ENCODE measurements at places on chromosomes 13 and 19.

DNA sequence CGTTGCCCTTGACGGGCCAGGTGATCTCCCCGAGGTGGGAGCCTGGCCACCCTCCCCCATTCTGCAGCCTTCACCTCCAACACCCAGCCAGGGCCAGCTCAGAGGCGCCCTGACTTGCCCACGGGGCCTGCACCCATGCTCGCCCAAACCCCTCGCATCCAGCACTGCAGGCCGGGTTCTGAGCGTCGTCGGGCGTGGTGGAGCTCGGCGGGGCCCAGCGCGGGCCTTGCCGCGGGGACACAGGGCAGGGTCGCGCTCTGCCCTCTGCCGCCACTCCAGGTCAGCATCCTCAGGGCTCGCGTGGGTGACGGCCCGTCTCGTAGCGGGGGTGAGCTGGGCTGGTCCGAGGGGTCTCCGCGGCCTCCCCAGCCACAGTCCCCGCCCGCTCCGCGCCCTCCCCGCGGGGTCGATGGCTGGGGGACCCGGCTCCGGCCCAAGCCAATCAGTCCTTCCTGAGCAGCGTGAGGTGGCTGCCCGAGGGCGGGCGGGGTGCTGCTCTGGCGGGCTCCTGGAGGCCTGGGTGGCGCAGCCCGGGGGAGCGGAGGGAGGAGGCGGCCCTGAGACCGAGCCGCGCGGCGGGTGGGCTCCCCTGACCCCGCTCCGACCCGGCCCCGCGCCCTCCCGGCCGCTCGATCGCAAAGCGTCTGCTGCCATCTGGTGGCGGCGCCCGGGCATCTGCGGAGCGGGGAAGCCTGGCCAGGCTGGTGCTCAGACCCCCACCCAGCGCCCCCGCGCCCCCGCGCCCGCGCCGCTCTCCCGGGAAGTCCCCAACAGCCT lies 61.4 kb downstream of the CCNE1 start:
- DNase-seq: peak; percentile 27

- DNase-seq: no peak
These were observed 77.0 kb downstream of the RUBCNL start for GRCh38 chr13:46310066-46310465.

GRCh38 chr13:49329831-49330545 lies 82.3 kb downstream of the CDADC1 start:
- no peak for DNase-seq

- DNase-seq: no peak
These were observed 883 bp downstream of the NPHS1 start for GRCh38 chr19:35851213-35852028.

DNA sequence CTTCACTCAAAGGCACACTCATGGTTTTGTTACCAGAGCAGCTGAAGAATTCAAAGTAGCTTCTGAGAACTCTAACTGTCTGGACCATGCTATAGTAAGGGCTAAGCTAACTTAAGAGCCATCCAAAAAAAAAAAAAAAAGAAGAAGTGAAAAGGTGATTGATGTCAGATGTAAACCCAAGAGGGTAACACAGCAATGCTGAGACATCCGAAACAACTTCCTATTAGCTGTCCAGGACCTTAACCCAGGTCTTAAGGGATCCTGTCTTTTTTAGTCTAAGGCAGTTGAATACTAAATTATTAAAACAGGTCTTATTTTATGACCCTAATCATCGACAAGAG lies 11.2 kb upstream of the RAB20 start:
- no peak for DNase-seq

- DNase-seq: peak; percentile 45
These were observed 283.1 kb downstream of the COG6 start for GRCh38 chr13:39938596-39938995.

GRCh38 chr13:92984151-92984550 lies 242.5 kb upstream of the GPC6 start:
- DNase-seq: peak; percentile 21

- DNase-seq: no peak
These were observed 357 bp upstream of the COG6 start for GRCh38 chr13:39655041-39655568.

- no peak for DNase-seq
These were observed 1317.9 kb upstream of the SPRY2 start for GRCh38 chr13:81658598-81659370.

DNA sequence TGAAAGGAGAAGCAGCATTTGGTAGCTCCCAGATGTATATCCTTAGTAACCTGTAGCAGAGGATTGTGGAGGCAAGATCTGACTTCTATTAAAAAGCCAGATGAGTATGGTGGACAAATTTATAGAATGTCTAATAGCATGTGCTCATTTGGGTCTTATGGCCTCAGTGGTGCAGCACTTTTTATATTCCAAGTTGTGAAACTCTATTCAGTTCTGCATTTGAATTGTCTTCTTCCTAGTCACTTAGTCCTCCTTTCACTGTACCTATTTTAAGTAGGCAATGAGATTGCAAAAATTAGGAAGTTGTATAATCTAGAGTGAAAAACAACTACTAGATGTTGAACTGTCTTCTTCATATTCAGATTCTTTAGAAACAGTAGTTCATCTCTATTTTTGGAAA lies 412.5 kb upstream of the PCDH9 start:
- DNase-seq: no peak

- DNase-seq: no peak
These were observed 140.4 kb downstream of the COL4A1 start for GRCh38 chr13:110166598-110166997.

GRCh38 chr19:30332445-30333234 lies 39.5 kb upstream of the ZNF536 start:
- DNase-seq: no peak

DNA sequence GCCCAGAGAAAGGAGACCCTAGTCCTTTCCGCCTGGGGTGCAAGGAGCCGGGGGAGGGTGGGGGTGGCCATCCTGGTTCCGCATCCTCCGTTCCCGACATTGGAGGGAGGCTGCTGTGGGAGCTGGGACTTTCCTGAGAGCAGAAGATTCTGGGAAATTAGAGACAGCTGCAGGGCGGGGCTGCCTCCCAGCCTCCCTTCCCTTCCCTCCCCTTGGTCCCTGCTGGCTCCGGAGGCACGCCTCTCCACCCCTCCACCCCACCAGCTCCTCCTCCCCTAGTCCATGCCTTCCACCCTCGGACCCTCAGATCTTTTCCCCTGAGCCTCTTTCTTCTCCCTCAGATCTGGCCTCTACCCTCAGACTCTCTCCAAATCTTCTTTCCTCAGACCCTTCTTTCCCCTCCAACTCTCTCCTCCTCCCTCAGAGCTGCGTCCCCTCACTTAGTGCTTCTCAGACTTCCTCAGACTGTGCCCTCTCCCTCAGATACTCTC lies 3.1 kb upstream of the BCL3 start:
- DNase-seq: peak; percentile 88

DNA sequence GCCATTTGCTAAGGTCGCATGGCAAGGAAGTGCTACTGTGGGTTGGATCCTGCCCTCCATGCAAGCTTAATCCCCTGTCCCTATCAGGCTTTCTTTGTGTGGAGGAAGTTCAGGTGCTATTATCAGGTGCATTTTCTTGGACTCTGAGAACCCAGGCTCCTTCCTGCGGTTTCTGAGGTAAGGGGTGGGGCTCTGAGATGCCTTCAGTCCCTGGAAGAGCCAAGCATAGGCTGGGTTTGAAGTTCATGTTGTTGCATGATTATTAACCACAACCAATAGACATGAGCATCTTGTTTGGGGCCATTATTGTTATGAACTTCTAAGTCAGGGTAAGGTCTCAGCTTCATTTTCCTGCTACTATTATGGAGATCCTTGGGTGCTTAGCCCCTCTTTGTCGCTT lies 109.5 kb downstream of the NALCN start:
- DNase-seq: no peak

GRCh38 chr19:47093841-47094240 lies 19.7 kb downstream of the ZC3H4 start:
- DNase-seq: no peak

DNA sequence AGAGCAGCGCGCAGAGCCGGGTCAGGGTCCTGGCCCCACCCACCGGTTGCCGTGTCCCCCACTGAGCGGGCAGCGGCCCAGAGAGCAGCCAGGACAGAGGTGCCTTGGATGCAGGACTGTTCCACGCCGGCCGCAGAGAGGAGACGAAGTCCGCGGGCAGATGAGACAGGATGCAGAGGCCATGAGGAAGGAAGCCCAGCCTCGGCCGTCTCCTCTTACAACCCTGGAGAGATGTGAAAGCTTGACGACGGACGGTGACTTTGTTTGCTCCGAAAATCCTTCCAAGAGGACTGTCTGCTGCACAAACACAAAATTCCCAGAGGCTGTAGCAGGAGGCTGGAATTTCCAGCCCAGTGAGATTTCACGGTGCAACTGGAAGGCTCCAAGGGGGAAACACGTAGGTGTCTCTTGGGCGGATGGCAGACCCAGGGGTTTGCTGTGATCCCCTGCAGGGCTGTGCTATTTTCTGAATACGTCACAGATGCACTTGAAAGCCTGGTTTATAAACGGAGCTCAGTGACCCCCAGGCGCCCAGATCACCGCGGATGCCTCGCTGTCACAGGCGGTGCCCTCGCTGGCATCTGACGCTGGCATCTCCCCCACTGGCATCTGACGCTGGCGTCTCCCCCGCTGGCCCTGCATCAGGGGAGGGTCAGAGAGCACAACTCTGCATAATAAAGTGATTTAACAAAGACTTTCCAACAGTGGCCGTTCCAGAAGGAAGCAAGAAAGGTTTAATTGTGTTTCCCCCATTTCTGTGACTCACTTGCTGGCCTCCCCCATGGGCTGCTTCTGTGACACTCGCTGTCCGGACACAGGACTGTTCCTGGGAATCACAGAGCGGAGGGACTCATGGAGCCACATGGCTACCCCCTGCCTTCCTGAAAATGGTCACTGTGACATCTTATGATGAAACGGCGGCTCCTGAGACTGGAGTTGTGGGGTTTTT lies 62.0 kb upstream of the C13orf46 start:
- DNase-seq: no peak

DNA sequence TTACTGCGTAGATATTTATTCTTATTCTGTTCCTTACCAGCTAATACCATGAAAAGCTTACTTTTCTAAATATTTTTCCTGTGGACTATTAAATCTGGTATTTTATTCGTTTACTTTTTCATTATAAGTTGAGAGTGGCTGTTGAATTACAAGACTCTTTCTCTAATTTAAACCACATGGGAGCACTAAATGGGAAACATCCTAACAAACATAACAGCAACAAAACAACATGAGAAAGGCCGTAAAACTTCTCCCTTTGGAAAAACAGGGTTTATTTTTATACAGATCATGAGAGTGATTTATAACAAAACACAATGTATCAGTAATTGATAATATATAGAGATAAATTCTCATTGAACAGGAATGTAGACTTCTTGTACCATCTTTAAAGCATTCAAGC lies 1592.1 kb downstream of the EFNB2 start:
- no peak for DNase-seq

GRCh38 chr13:38850868-38851626 lies 139.6 kb downstream of the STOML3 start:
- no peak for DNase-seq

DNA sequence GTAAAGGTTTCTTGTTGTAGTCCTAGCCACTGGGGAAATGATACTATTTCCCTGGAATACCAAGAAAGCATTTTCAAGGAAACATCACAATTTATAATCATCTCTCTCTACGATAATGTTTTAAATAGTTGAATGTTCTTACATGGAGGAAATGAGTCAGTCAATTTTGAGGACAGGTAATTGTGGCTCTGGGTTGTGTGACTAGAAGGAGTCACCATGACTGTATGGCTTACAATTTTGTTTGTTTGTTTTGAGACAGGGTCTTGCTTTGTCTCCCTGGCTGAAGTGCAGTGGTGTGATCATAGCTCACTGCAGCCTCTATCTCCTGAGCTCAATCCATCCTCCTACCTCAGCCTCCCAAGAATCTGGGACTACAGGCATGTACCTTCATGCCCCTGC lies 47.4 kb downstream of the COG3 start:
- peak; percentile 28 for DNase-seq

GRCh38 chr13:110628477-110628793 lies 13.1 kb downstream of the NAXD start:
- peak; percentile 21 for DNase-seq

- no peak for DNase-seq
These were observed 214.8 kb upstream of the UBL3 start for GRCh38 chr13:30065181-30065580.

- DNase-seq: no peak
These were observed 99.0 kb upstream of the HTR2A start for GRCh38 chr13:46995874-46996273.

DNA sequence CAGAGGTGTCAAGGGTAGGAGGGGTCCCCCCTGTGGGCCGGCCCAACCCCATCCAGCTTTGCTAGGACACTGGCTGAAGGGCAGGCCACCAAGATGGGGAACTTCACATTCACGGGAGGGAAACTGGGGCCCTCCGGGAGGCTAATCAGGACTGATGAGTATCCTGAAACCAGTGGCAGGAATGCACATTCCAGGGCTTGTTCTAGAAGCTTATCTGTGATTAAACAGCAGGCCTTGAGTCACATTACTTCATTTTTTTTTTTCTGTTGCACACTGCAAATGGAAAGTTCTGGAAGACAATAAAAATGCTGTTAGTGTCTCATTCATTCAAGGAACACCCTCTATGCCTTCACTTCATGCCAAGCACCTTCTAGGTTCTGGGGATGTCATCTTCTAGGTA lies 15.5 kb upstream of the SIGLEC11 start:
- no peak for DNase-seq

DNA sequence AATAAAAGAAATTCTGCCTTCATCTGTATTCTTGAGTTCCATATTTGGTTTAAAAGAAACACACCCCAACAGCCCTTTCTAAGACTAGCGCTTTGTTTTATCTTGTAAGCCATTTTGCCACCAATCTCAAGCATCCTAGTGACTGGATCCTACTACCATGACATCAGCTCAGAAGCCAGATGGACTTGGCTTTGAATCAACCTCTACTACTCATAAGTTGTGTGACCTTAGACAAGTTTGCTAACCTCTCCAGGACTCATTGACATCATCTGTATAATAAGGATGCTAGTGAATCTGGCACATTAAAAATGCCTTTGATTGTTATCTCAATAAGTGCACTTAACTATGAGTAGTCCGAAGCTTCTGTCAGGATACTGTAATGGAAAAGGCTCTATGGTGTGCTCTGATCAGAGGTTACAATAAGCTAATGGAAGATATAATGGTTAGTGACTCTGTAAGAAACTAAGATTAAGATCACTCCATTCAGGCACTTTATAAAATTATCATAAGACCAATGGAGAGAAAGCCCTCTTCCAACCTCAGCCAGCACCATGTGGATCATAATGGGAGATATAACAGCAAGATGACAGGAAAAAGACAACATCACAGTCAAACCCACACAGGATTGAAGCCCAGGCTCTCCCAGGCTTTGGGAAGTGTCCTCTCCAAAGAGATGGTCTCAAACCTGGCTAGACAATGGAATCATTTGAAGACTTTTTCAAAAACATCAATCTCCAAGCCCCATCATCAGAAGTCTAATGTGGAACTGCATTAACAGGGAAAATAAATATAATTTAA lies 180.6 kb upstream of the MIR17HG start:
- DNase-seq: no peak

- DNase-seq: peak; percentile 58
These were observed 60.6 kb downstream of the NDFIP2 start for GRCh38 chr13:79541426-79542049.
